ENCODE measurements at places on chromosomes 5 and 9.

GRCh38 chr9:94269264-94269663 lies 10.2 kb downstream of the ZNF169 start:
- no peak for DNase-seq

DNA sequence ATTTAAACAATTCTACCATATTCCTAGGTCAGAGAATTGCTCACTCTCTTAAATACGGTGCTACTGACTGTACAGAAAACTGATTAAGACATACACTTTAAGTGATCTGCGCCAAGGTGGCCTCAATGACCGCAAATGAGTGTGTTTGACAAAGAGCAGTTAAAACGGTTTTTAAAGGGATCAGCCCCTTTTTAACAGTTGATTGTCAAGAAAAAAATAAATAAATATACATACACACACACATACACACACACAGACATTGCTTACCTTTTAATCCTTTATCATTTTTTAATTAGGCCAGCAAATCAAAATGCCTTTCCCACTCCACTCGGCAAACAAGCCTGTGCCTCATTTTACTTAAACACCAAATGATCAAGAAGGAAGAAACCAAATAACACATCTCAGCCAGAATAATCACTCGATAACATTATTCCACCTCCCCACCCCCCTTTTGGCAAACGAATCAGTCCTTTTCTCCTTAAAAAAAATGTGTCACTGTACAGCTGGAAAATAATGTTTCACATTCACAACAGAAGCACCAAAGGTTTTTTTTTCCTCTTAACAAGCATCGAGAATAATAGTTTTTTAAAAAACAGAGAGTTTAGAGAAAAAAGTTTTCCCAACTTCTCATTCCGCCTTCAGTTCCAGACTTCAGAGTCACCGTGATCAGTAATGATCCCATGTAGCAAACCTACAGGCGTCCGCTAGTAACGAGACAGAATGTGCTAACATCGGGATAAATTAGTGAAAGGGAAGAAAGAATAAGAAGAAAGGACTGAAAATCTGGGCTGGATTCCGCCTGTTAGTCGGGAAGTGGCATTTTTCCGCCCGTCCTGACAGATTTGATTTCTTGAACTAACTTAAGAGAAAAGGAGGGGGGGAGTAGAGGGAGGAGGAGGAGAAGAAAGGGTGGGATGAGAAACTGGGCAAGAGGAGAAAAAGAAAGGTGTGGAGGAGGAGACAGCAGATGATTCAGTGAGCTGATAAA lies at the start of gene ZNF608:
Gene ZNF608, minus strand, starts transcription at position 712 of the 988 bp plus-strand sequence. CDS start 1,650 bp downstream, outside the sequence.
- no peak for DNase-seq

- DNase-seq = no peak
Observed at GRCh38 chr9:74443036-74443750, 53.9 kb upstream of the RORB start.

DNA sequence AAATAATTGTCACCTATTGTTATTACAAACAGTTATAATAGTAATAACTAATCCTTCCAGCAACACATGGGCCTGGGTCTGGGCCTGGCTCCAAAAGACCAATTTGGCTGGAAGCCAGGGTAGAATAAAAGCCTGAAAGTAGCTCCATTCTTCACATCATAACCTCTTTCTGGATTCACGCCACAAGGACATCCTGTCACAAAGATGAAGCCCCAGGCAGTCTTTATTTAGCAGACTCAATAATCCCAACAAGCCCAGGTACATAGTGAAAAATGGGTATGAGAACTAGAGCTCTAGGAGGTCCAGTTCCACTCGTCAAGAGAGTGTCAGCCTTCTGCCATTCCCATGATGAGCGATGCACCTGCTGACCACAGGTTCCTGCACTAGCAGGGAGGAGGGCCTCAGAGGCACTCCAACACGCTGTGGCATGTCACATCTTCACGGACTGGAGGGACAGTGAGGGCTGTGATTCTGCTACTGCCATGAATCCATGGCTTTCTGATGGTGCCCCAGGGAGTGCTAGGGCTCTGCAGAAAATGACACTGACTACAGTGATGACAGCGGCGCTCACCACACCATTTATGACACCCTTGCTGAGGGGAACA lies 124.9 kb downstream of the SPOCK1 start:
- peak; percentile 44 for DNase-seq

DNA sequence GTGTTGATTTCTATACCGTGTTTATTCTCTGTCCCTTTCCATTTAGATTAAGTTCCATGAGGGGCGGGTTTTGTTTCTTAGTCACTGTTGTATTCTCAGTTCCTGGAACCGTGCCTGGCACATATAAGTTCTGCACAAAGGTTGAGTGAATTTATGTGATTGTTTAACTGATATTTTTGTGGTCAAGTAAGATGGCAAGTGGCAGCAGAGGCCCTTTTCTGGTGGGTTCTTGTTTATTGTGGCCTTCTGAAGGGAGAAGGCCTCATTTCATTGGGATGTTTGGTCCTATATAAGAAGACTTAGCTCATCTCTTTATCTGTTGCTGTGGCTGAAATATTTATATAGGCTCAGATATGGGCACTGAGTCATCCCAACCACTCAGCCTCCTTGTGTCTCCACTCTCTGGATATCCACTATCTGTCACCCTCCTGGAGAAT lies 262.5 kb downstream of the PSAT1 start:
- no peak for DNase-seq

DNA sequence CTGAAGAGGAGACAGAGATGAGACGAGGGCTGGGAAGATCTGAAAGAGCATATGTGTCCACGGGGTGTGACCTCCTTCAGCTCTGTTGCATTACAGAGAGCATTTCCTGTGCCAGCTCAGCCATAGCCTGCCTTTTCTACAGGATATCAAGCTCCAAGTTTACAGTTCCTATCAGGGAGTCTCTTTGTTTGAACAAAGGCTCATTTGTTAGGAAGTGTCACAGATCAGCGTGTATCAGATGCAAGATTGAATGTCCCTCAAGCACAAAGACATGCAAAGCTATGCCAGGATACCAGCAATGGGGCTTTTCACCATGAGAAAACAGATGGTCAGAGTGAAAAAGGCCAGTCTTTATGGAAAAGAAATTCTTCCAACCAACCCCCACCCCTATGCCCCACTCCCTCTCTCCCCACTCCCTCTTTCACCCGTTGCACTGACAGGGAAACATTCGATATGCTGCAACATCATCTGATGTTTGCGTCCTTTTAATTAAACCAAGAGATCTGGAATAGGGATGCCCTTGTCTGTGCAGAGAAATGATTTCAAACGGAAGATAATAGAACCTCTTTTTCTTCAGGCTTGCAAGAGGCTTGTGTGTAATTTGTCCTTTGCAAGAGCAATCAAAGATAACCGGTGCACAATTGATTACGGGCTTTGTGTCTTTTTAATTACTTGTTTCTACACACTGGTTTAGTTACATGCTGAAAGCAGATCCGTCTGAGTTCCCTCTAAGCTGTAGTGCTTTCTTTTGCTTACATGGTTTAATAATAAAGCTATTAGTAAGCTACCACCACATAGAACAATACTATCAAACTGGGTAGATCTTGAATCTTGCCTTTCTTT lies 263.1 kb upstream of the RGMB start:
- no peak for DNase-seq

- DNase-seq = no peak
Observed at GRCh38 chr5:154324033-154324432, 121.8 kb upstream of the SAP30L start.

- peak; percentile 18 for DNase-seq
Observed at GRCh38 chr5:75668977-75669689, 48.1 kb downstream of the POC5 start.

DNA sequence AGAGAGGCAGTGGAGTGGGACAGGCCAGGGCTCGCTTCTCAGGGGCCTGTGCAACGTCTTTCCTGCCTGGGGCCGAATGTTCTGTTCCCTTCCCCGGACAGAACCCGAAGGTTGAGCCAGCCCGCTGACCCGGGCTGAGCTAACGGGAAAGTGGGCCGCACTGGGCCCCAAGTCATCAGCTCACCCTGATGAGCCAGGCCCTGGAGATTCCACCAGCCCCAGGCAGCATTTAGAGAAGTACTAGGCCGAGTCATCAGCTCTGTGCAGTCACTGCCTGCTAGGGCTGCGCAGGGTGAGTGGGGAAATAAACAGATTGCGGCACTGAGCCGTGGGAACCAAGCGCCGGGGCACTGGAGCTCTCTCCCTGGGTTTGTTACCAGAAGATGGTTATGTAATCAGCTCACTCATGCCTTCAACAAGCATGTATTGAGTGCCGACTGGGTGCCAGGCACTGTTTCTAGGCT lies 29.1 kb upstream of the DUSP1 start:
- no peak for DNase-seq

GRCh38 chr5:10343486-10343885 lies 10.0 kb upstream of the MARCHF6 start:
- no peak for DNase-seq

- DNase-seq = no peak
Observed at GRCh38 chr9:131708226-131709002, 31.5 kb downstream of the RAPGEF1 start.

DNA sequence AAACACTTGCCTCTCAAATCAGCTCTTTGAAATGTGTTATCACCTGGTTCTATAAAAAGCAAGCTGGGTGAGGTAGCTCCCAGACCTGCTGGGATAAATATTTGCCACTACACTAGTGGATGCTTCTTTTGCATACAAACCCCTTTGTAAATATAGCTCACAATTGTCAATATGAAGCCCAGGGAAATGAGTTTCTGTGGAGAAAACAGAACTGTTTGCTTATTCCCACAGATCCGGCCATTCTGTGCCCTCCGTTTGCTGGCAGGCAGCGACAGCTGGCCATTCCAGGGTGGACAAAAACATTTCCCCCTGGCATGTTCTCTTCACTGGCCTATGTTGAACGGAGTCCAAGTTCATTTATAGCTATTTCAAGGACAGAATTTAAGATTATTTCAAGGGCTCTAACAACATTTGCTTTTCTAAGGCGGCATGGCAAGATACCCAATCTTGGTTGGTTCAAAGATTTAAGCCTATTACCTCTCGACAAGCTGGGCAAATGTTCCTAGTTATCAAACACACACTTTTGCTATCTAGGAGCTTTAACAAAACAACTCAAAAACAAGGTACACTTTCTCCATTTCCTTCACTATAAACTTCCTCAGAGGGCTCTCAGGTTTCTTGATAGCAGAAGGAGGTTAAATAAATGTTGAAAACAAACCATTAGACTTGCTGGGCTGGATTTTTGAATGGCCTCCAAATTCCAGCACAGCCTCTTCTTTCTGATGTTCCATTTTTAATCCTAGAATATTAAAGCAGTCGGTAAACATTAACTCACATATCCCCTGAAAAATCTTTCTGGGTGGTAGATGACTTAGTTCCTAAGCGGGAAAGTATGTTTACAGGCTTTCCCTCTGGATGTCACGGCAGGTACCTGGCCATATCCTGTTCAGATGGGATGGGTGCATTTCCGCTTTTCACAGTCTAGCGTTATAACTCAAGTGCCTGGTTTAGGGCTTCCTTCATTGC lies 332.3 kb downstream of the PLK2 start:
- no peak for DNase-seq

DNA sequence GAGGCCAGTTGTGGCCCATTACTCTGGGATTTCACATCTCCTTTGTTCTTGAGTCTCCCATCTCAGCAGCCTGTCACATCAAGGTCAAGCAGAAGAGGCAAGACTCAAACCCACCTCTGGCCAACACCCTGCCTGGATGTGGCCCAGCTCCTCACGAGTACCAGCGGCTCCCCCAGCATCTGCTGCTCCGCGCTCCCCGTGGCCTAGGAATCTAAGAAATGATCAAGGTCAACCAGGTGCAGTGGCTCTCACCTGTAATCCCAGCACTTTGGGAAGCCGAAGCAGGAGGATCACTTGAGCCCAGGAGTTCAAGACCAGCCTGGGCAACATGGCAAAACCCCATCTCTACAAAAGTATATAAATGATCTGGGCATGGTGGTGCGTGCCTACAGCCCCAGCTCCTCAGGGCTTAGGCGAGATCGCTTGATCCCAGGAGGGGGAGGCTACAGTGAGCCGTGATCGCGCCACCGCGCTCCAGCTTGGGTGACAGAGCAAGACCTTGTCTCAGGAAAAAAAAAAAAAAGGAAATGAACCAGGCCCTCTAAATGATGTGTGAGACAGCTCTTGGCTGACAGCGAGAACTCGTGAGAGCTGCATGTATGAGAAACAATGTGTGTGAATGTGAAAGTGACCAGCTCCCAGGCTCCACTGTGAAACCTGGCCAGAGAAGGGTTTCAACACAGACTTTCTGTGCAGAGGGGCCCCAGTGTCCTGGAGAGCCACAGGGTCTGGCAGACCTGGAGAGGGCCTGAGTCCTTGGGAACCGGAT lies 61.6 kb upstream of the ANGPTL2 start:
- no peak for DNase-seq

GRCh38 chr5:35538198-35538931 lies 79.3 kb upstream of the SPEF2 start:
- no peak for DNase-seq

- no peak for DNase-seq
Observed at GRCh38 chr5:56749842-56750241, 65.5 kb upstream of the MAP3K1 start.

GRCh38 chr9:26266146-26266793 lies 588.0 kb upstream of the TUSC1 start:
- DNase-seq = no peak

- no peak for DNase-seq
Observed at GRCh38 chr5:40217553-40217952, 462.2 kb upstream of the PTGER4 start.

GRCh38 chr5:96957254-96958049 lies 21.6 kb downstream of the LNPEP start:
- DNase-seq = no peak

DNA sequence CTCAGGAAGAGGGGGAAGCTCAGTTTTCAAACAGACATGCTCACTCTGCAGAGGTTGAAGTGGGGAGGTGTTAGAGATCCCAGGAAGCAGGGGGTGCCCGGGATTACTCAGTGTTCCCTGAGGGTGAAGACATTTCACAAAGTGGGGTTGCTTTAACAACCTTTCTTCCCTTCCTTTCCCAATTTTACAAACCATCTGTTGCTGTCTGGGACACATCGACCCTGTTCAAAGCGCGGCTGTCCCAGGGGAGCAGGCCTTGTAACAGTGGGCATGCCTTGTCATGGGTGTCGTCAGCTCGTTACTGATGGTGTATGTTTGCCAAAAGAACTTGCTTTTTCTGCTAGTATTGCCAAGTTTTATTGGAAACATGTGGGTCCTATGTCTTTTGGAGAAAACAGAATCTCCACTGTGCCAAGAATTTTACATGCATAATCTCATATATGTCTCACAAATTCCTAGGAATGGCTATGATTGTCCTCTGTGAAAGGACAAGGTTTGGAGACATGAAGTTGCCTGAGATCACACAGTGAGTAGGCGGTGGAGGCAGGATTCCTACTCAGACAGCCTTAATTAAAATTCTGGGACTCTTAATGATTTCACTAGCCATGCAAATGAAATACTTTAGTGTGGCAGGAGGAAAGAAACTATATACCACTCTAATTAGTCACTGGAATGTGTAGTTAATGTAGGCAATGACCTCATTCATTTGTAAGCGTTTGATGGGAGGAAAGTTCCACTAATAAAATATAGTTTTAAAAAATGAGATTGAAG lies 198.9 kb downstream of the NXNL2 start:
- DNase-seq = no peak

- no peak for DNase-seq
Observed at GRCh38 chr5:66859526-66859925, 263.3 kb downstream of the MAST4 start.

- no peak for DNase-seq
Observed at GRCh38 chr9:5393497-5393896, 44.2 kb downstream of the PLGRKT start.
